ENCODE measurements at places on chromosomes 12 and 14.
A peak's percentile ranks its signal among the peaks of the same experiment; 100 is the strongest.

- DNase-seq = no peak
Measured at GRCh38 chr14:75246546-75247285, 31.9 kb upstream of the FOS start.

GRCh38 chr14:24106672-24107271 lies 7.8 kb upstream of the DCAF11 start:
- no peak for DNase-seq

- DNase-seq = no peak
Measured at GRCh38 chr12:92334552-92334951, 188.9 kb upstream of the BTG1 start.

DNA sequence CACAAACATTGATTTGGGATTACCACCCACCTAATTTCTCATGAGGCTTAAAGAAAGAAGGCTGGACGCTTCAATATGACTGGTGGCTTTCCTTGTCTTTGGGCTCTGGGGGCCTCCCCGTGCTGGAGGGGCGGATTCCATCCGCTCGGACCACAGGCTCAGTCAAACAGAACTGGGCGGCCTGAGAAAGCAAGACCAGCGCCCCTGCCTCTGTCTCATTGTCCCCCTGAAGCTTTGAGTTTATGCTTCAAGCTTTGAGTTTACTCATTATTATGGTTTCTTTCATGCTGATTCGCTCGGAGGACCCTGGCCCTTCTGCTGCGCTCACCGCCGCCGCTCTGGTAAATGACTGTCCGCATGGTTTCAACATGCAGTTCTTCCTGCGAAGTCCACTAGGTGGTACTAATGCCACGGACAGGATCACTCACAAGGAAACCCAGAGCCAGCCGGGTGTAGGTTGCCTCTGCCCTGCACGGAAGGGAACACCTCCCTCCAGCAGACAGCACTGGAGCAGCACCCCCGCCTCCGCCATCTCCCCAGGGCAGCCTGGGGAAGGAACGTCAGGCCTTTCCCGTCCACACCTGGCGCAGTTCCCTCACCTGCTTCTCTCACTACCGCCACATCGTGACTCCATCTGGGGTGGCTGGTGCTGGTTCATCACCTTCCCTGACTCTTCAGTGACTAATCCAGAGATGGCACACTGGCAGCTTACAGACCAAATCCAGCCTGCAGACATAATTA lies 13.2 kb upstream of the TIGAR start:
- DNase-seq = peak; percentile 80

GRCh38 chr12:88562151-88562550 lies 18.1 kb downstream of the KITLG start:
- DNase-seq = no peak

- DNase-seq = no peak
Measured at GRCh38 chr14:81068176-81068782, 112.9 kb downstream of the TSHR start.

- DNase-seq = no peak
Measured at GRCh38 chr14:41549821-41550607, 56.7 kb upstream of the LRFN5 start.

GRCh38 chr12:122668268-122668667 lies 34.9 kb downstream of the HCAR2 start:
- DNase-seq = no peak

GRCh38 chr12:95532851-95533250 lies 18.4 kb downstream of the USP44 start:
- peak; percentile 15 for DNase-seq

- DNase-seq = no peak
Measured at GRCh38 chr12:121532503-121533393, 48.1 kb downstream of the KDM2B start.

DNA sequence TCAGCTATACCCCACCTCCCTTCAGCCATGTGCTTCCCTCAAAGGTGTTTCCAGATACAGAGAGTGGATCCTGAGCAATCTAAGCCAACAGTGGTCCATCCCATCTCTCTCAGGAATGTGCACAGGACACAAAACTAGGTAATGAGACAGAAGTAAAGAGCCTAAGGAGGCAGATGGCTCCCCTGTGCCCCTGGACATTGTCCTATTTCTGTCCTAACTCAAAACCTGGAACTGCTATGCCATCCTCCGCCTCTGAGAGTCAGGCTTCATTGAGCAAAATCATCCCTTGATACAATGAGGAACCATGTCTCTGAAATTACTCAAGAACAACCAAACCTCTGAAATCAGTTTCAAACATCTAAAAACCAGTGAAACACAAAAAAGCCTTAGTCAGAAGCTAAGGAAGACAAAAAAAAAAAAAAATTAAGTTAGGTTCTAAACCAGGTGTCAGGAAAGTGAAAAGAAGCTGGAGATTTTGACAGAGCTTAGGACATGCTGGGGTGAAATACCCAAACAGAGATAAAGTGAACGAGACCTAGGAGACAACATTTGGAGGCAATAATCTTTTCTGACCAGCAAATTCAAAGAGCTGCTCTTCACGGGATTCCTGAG lies 200.3 kb upstream of the PLEKHG7 start:
- no peak for DNase-seq

- DNase-seq = no peak
Measured at GRCh38 chr12:58283553-58283952, 342.2 kb downstream of the ATP23 start.

DNA sequence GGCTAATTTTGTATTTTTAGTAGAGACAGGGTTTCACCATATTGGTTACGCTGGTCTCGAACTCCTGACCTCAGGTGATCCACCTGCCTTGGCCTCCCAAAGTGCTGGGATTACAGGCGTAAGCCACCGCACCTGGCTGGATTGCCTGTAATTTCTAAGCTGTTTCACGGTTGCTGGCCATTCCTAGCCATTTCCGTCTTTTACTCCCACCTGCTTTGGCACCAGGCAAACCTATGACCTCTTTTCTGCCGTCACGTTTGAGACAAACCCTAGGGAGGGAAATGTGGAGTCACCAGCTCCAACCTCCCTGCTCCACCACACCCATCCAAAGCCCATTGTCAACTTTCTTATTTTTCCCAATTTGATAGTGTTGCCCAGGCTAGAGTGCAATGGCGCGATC lies 1.2 kb downstream of the GPR132 start:
- no peak for DNase-seq

GRCh38 chr14:54646626-54647025 lies 79.7 kb downstream of the SAMD4A start:
- no peak for DNase-seq

DNA sequence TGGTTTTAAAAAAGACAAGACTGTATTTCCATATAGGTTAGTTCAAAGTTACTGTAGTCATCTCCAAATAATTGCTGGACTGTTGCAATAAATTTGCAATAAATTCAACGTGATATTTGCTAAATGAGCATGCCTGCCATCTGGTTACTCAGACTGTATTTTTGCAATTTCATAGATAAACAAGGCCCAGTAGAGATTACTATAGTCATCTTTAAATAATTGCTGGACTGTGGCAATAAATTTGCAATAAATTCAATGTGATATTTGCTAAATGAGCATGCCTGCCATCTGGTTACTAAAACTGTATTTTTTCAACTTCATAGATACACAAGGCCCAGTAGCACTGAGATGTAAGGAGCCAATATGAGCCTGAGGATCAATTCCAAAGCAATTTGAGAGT lies 5.6 kb downstream of the NTN4 start:
- DNase-seq = no peak

GRCh38 chr12:124629117-124629516 lies 61.7 kb upstream of the NCOR2 start:
- no peak for DNase-seq

- DNase-seq = no peak
Measured at GRCh38 chr12:129750421-129750820, 153.4 kb downstream of the TMEM132D start.

DNA sequence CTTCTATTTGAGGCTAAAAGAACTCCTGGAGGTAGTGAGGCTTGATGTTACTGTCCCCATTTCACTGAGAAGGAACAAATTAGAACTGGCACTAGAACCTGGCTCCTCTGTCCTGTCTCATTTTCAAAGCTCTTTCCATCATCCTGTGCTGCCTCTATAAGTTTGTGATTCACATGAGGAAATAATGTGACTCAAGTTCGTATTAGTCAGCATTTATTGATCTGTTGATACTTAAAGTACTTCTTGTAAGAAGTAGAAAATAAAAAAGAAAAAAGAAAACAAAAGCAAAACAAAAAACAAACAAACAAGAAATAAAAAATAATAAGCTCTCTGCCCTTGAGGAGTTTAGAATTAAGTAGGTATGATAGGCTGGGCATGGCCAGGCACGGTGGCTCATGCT lies 2.3 kb upstream of the ESPL1 start:
- no peak for DNase-seq

GRCh38 chr12:110549716-110550115 lies 33.4 kb downstream of the PPTC7 start:
- DNase-seq = no peak

- DNase-seq = no peak
Measured at GRCh38 chr12:64723630-64724029, 35.6 kb downstream of the GNS start.

DNA sequence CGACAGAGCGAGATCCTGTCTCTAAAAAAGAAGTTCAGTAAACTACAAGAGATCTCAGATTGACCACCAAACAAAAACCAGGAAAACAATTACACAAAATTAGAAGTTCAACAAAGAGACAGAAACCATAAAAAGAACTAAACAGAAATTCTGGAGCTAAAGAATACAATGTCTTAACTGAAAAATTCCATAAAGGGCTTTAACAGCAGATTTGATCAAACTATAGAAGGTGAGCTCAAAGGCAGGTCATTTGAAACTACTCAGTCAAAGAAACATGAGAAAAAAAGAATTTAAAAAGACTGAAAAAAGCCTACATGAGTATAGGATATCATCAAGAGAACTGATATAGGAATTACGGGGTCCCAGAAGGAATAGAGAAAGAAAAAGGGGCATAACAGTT lies 71.2 kb downstream of the ITPR2 start:
- DNase-seq = no peak

DNA sequence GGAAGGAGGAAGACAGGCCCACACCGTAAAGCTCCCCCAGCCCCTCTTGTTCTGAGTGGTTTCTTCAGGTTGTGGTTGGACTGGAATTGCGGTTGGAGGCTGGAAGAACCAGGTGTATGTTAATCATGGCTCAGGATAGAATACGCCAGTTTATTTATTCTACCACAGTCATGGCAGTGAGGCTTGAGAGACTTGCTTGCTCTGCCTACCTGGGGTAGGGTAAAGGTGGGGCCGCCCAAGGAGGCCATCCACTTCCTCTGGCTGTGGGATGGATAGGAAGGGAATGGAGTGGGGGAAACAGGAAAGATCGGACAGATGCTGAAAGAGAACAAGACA lies 8.1 kb downstream of the SHMT2 start:
- no peak for DNase-seq

DNA sequence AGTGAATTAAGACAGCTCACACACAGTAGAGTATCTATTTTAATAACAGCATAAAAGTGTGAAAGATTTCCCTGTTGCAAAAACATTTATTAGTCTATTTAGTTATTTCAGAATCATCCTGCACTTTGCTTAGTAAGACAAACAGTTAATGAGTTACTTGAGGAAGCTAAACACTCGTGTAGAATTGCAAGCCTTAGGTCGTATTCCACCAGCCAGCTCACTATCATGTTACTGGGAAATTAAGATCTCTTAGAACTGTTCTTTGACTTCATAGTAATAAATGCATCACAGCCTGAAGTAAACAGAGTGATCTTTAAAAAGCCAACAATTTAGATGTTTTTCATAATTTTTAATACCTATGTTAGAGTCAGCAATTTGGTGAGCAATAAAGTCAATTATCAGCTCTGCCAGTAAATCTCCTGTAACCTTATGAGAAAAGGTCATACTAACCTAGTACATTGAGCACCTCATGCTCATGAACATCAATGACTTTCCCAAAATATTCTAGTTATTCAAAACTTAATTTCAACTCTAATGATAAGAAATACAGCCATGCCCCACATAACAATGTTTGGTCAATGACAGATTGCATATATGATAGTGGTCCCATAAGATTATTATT lies 26.7 kb upstream of the ETNK1 start:
- no peak for DNase-seq

DNA sequence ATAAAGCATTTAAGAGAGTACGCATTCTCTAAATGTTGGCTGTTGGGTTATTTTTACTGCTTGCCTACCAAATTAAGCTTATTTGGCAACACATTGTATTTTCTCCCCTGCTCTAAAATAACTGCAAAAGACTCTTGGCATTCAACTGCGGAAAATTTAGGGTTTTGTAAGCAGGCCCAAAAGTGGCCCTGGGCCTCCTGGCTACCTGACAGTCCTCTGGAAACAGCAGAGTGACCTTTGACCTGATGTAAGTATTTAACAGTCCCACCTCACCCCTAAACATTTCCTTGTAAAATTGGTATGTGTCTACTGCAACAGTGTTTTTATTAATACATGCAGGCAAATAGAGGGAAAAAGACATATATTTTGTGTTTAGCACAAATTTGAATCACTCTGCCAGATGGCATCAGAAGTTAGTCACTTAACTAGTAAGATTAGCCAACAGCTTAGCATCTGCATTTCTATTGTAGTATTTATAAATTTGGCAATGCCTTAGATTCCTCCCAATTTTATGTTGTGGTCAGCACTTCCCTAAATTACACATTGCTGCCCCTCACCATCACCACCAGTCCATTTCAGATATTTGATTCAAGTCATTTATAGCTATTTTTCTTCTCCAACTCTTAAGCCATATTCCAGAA lies 11.2 kb downstream of the LLPH start:
- DNase-seq = no peak

DNA sequence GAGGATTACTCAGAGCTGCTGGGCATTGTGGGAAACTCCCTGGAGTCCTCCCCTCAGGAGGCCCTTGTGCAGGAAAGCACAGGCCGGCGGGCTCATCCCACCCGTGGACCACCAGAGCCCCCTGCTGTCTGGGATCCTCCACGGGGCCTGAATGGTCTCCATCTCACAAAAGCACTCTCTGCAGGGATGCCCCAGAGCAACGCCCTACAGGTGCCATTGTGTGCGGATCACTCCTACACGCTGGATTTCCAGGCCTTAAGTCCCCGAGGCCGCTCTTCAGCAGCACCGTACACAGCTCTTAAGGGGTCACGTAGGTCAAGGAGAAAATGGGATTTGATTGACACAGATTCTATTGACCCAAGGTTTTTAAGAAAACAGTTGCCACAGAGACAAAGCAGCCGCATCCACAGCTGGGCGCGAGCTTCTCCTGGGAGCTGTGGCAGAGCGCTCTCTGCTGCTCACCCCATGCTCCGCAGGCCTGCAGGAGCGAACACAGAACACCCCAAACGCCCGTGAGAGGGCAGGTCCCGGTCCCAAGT lies 36.7 kb upstream of the RIMBP2 start:
- DNase-seq = no peak

GRCh38 chr14:22494486-22495135 lies 94.4 kb downstream of the DAD1 start:
- no peak for DNase-seq

DNA sequence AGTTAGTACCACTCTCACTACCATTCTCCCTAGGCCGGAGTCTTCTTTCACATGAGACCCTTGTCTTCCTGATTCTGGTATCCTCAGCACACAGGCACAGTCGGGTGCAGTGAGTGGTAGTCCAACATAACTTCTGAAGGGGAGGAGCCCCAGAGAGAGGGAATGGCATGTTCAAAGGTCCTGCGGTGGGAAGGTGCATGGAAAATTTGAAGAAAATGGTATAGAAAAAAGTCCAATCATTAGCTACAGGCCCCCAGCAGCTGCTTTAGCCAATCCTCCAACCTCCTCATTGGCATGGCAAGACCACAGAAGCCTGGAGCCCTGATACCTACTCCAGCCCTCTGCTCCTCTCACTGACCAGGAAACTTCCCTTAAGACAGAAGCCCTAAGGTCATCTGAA lies 96.6 kb downstream of the ZFP36L1 start:
- no peak for DNase-seq
